ENCODE measurements at places on chromosomes 6 and 20.

DNA sequence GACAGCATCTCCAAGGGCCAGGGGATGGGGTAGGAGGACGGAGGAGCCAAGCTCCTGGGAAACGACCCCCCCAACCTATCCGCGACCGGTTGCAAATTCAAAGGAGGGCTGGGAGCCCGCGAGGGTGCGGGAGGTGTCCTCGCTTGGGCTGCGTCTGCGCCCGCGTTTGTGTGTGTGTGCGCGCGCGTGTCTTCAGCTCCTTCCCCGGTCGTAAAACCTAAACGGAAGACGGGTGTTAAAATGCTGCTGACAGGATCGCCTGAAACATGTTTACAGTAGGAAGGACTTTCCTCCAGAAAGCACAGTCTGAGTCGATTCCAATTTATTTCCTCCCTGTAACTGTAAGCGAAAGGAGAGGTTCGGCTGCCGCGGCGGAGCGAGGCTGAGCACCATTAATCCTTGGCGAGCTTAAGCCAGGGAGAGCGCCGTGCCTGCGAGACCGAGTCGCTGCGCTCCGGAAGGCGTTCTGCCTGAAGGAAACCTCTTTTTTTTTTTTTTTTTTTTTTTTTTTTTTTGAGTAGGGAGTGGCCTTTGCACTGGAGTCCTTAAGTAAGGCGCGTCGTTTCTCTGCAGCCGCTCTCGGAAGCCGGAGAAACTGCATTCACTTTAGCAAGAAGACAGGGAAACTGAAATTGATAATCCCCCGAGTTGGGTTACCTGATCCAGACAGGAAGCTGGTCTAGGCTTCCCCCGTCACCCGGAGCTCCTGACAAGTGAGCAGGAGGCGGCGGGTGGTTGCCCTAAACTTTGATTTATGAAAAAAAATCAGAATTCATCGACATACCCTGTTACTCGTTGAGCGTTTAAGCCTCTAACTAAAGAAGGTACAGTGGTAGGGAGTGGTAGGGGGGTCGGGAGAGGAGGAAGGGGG, 4.8 kb upstream of the SOX4 start:
- peak; percentile 91 for DNase-seq

- peak; percentile 25 for DNase-seq
These were observed 1.6 kb downstream of the DNAJC5 start for GRCh38 chr20:63896264-63897105.

- DNase-seq: peak; percentile 59
These were observed 24.6 kb upstream of the ID4 start for GRCh38 chr6:19812512-19813119.

DNA sequence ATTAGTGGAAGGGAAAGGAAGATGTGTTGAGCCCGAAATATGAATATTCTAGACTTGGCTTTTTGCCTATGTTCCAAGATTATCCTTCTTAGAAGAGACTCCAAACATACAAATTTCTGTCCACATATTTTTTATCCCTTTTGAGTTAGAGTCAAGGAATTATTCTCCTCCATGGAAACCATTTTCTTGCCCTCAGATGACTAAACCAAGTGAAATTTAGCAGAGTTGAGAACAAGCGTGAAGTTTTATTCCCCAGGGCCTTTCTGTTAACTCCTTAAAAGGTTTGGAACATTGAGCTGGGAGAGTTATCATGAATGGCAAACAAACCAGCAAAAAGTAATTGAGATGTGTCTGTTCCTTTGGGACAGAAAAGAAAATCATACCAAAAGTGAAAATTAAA, 286.1 kb upstream of the PLCB4 start:
- peak; percentile 58 for DNase-seq

DNA sequence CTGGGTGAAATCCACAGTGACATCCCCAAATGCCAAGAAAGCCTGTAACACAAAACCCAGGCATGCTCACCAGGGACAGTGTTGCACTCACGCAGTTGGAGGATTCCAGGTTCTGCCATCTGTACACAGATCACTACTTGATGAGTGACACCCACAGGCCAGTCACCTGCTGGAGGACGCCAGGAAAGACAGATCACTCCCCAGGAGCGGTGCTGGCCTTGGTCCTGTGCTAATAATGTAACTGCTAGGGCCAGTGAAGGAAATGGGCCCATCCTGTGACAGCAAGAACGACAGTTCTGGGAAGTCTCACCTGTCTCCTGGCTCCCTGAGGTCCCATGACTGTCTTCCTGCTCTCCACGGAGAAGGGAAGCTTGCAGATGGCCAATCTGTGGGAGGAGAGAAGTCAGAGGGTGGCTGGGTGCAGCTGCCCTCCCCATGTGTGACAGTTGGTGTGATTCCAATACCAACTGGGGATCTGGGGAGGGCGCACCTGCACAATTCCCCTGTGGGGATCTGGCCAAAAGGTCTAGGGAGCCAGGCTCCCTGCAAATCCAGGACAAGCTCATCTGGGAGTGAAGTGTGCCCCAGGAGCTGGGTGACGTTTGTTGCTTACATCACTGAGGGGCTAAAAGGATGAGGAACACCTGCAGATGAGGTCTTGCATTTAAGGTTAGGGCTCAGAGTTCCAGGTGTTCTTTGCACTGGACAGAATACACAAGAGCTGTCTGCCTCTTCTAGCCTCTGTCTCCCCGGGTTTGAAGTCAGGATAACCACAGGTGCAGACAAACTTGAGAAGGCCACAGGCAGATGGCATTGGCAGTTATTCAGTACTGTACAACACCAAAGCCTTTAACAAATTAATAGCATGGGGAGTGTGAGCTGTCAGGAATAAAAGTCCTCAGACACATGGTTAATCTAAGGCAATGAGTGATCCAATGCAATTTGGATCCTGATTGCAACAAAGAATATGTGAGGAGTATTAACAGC, 10.3 kb downstream of the ZNF337 start:
- DNase-seq: no peak

DNA sequence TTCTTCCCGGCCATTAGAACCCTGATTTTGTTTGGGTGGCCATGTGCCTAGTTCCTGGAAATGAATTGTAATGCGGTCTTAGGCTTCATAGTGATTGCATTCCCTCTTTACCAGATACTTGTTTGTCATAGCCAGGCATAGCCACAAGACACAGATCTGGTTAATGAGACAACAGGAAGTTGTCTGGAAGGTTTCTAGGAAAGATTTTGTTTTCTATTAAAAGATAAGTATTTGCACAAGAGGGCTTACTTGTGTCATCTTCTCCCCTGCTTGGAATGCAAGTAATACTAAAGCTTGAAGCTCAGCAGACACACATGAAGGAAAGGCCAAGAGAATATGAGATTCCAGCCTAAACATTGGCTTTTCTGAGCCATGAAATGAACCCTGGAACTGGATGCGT, 12.9 kb downstream of the FARS2 start:
- no peak for DNase-seq

GRCh38 chr6:128557081-128557480, 36.7 kb upstream of the PTPRK start:
- DNase-seq: no peak

- no peak for DNase-seq
These were observed 134.2 kb downstream of the CARMIL1 start for GRCh38 chr6:25413207-25413905.

GRCh38 chr20:44137266-44137801, 49.7 kb downstream of the JPH2 start:
- no peak for DNase-seq

DNA sequence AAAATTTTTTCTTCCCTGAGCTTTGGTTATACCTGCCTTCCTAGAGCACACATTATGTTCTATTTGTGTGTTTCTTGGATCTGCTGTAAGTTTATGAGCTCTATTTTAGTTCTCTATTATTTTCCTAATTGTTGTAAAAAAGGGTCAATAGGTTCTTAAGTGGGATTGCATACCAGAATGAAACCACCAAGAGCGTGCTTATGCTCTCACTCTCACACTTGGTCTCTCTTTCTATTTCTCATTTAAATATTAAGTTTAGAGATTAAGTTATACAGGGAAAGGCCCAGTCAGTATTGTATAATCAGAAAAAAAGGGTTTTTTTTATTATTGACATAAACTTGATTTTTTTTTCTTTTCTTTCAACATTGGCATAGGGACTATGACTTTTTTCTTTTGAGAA, 96.8 kb downstream of the RIMS1 start:
- DNase-seq: no peak

DNA sequence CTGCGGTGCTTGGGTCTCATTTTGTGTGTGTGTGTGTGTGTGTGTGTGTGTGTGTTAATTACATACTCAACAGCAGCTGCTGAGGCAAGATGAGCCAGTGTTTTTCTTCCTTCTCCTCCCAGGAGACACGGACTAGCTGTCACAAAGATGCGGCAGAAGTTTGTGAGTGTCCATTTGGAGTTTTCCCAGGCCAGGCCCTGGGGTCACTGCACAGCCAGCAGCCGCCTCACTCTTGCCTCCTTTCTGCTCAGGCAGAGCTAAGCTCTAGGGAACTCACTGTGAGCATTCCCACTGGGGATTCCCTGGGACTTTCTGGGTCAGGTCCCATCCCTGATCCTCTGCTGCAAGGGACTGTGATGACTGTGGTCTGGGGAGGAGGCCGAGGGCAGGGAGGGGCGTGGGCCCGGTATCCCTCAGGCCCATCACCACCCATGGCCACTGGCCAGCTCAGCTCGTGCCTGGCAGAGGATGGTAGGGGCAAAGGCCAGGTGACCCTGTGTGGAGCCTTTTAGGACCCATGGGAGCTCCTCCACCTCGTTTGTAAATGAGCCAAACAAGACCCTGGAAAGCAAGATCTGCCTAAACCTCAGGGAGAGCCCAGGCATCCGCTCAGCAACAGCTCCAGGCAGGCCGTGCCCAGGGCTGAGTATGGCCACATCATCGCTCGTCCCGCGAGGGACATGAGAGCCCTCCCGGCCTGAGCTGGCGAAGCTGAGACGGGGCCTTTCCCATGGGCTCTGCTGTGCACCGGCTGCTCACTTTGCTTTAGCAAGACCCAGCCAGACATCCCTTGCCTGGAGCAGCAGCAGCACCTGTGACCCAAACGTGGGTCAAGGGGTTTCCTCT, 102.0 kb downstream of the PSMB1 start:
- no peak for DNase-seq

DNA sequence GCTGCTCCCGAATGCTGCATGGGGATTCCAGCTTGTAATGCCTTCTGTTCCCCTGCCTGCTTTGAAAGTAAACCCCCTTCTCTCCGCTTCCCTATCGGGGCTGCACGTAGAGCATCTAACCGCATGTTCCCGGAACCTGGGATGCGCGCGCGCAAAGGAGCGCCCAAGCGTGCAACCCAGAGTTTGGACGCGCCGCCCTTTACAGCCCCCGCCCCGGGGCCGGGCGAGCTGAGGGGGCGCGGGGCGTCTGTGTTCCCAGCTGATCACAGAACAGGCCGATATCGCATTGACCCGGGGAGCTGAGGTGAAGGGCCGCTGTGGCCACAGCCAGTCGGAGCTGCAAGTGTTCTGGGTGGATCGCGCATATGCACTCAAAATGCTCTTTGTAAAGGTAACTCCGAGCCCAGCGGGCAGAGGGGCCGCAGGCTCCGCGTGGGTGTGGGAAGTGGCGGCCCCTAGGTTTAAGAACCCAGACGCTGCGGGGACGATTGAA, 1.4 kb downstream of the LAMP5 start:
- no peak for DNase-seq

DNA sequence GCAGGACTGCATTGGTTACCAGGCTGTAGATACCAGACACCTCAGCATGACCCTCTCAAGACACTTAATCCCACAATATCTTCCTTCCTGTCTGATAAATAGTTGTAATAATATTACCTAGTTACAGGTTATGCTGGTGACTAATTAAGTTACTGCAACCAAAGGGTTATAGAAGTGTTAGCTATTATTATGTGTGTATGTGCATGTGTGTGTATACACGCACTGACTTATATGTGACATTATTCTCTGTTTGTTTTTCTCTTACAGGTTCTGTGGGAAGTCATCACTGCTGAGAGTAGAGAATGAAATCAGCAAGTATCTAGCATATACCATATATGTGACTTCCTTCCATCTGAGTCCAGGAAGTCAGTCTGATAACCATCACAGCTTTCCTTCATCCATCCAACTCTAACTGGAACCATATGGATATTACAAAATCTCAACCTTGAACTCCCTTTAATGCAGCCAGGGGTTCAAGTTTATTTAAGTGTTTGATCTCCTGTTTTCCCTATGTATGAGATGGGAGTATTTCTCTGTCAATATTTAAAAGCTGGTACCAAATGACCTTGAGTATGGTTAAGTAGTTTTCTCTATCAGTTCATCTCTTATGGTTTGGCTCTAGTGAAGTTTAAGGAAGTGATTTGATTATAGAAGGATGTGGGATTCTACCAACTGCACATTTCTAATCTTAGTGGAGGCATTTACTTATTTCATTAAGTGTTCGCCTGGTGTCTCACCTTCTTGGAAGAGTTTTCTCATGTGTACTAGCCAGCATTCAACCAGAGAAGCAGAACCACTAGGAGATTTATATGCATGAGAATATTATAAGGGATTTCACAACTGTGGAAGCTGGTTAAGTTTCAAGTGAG, 313.2 kb downstream of the HIVEP2 start:
- DNase-seq: no peak

GRCh38 chr20:4730780-4731179, 9.1 kb downstream of the PRND start:
- DNase-seq: no peak

GRCh38 chr6:154783229-154783628, 50.0 kb downstream of the SCAF8 start:
- DNase-seq: no peak

- peak; percentile 72 for DNase-seq
These were observed 24.1 kb downstream of the CFAP61 start for GRCh38 chr20:20076297-20077065.

- DNase-seq: no peak
These were observed 147.9 kb downstream of the RNGTT start for GRCh38 chr6:88815491-88815890.

- no peak for DNase-seq
These were observed 417.3 kb upstream of the MARCKS start for GRCh38 chr6:113439866-113440265.

DNA sequence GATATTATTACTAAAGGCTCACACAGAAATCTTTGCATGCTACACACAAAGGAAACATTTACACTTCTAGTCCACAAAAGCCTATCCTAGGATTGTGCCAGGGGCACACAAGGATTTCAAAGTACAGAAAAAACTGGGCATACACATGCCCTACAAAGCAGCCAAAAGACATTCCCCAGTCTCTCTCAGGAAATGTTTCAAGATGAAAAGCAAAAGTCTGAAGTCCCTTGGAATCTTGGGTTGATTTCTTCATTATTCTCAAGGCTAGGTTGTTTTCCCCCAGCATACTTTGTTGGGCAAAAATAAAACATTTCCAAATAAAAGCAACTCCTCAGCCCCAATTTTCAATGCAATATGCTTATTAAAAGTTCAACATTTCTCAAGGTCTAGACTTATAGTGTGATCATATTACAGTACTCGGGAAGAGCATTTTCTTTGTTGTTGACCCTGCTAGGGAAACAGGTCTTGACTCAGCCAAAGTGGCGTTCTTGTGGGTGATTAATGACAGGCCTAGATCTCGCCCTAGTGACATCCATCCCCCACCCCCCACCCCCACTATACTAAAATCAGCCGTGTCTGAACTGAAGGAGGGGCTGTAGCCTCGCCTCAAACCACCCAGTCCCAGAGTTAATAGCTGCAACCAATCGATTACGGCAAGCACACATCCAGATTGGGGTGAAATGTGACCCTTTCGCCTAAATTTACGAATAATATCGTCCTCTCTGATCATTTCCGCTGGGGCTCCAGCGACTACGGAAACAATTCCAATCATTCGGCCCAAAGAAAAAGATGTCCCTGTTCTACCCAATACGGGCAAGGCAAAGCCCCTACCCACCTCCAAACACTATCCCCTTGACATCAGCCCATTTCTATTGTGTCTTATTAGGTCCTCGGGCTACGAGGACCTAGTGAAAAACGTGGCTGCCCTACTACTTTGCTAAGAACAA, 1.4 kb downstream of the AKIRIN2 start:
- peak; percentile 67 for DNase-seq

GRCh38 chr6:35057449-35058357, 83.4 kb downstream of the TCP11 start:
- no peak for DNase-seq

- DNase-seq: no peak
These were observed 173.7 kb downstream of the MBOAT1 start for GRCh38 chr6:20038410-20039204.

Data from astrocyte of the spinal cord (primary cell).